Cortex of kidney (tissue), 1 donor: ENCODE measurements at places on chromosomes 1 and 21.

DNA sequence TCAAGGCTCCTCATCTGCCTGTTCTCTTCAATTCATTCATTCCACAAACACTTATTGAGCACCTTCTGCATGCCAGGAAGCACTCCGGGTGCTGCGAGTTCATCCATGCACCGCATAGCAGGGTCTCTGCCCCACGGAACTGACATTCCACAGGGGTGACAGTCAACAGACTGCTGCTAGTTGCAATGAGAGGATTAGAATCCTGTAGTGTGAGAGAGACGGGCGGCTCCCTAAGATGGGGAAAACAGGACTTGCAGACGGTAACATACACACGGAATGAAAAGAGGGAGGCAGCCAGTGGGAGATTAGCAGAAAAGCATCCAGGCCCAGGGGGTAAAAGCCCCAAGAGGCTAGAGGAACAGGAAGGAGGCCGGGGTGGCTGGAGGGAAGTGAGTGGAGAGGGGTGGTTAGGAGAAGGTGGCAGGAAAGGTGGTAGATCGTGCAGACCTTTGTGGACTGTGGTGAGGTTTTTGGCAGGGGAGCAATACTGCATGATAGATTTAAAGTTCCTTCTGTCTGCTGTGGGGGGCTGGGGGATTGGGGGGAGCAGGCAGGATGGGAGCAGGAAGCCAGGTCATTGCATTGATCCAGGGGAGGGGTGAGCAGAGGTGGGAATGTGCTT, 6.6 kb downstream of the TNFRSF8 start:
- DNase-seq, result no peak

- no peak for DNase-seq
Measured at GRCh38 chr1:39528082-39528481, 36.6 kb downstream of the BMP8A start.

GRCh38 chr1:56509713-56510641, 69.4 kb downstream of the PLPP3 start:
- DNase-seq, result no peak

GRCh38 chr1:41822866-41823265, 95.9 kb downstream of the HIVEP3 start:
- no peak for DNase-seq

DNA sequence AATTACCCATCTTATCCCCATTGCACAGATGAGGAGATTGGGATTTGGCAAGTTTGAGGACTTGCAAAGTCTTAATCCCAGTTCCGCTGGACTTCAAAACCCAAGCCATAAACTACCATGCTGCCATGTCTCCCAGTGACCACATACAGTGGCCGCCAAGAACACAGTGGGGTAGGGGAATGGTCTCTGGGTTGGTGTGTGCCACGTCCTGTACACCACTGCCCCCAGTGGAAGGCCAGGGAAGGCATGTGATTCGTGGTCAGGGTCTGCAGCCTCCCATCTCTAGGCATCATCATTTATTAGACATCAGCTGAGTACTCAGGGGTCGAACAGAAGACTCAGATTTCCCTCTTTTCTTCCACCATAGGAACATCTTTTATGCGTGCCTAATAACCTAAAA, 76.0 kb downstream of the MAN1C1 start:
- no peak for DNase-seq
